Activated CD8-positive, alpha-beta memory T cell treated with anti-CD3 and anti-CD28 coated beads, Interleukin-2, amount 10 ng/mL, durations not matched to agents 7 days and 5 days (primary cell): ENCODE measurements at places on chromosomes 11 and 22. TPM values are rescaled to one million over a fixed set of nuclear protein-coding genes. Genes with fewer than 3 reads are reported as not detected.

GRCh38 chr11:126029237-126029636, 33.4 kb downstream of the CDON start:
- no peak for DNase-seq

- no peak for DNase-seq
Observed at GRCh38 chr11:12540075-12540680, 134.0 kb upstream of the TEAD1 start.

Gene APOL4
- 17.0 TPM for total RNA-seq

Gene KRTAP5-8
- total RNA-seq: not detected
